AG04449 (cell line): ENCODE measurements at places on chromosomes 13 and 19.

- no peak for DNase-seq
Measured at GRCh38 chr13:58081301-58081820, 449.8 kb downstream of the PCDH17 start.

DNA sequence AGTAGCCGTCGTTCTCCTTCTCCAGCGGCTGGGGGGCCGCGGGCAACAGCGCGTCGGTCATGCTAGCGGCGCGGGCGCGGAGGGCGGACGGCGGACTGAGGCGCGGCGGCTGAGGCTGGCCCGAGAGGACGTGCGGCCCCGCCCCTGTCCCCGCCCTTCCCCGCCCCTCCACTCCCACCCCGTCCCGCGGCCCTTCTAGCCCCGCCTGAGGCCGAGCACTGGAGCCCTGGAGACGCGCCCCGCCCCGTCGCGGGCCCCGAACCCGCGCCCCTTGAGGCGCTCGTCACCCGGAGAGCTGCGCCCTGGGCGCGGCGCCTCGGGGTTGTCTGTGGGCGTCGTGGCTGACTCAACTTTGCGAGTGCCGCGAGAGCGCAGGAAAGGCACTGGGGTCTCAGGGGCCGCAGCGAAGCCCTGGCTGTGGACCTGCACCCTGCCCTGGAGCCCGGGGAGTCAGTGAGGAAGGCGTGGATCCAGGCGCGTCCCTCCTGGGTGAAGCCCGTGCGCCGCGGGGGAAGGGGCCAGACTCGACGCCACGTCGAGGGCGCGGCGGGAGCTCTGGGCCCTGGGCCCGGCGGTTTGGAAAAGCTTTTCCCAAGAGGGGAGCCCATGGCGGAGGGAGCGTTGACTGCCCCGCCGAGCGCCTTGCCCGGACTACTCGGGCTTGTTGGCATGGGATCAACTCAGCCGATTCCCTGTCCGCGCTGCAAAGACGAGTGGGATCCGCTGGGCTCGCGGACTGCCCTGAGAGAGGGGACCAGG, at the start of gene RHPN2:
Gene RHPN2 (minus strand): TSS at position 97 of the 759 bp plus-strand sequence. CDS start 36 bp downstream, at position 61.
- DNase-seq, result no peak

GRCh38 chr13:106100171-106100919, 435.1 kb downstream of the EFNB2 start:
- no peak for DNase-seq

GRCh38 chr13:95222733-95223018, 78.6 kb downstream of the ABCC4 start:
- DNase-seq, result no peak

- no peak for DNase-seq
Measured at GRCh38 chr13:94028650-94029049, 450.8 kb downstream of the DCT start.

- DNase-seq, result no peak
Measured at GRCh38 chr13:85659493-85659892, 139.7 kb downstream of the SLITRK6 start.
